ENCODE measurements at places on chromosomes 13 and 19.

- peak; percentile 18 for DNase-seq
These were observed 979 bp downstream of the AKAP8 start for GRCh38 chr19:15378534-15379082.

DNA sequence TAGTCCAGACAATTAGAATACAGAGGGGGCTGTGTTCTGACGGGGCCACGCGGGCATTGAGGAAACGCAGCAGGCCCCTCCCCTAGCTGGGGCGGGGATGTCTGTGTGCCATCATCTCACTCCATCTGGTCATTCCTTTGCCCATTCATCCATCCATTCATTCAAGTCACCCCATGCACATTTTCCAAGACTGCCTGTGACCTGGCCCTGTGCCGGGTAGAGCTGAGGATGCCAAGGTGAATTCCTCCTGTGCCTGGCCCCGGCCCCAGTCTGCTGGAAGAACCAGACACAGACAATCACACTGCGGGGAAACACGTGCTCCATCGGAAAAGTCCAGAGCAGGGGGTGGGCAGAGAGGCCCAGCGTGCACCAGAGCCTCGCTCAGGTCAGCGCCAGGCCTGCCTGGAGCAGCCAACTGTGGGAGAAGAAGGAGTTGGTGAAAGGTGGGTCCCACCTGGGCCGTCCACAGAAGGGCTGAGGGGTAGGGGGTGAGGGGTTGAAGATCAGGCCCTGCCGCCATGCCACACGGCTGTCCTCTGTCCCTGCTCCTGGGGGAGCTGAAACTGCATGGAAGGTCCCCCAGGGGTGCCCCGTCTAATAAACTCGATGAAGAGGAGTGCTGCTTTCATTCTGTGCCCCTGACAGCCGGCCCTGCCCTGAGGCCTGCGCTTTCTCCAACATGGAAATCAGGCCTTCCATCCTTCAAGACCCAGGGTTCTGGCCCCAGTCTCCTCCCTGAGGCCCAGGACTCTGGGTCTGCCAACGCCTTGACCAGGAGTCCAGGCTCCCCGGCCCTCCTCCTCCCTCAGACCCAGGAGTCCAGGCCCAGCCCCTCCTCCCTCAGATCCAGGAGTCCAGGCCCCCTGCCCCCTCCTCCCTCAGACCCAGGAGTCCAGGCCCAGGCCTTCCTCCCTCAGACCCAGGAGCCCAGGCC lies 1.6 kb upstream of the CACNG6 start:
- DNase-seq: no peak

DNA sequence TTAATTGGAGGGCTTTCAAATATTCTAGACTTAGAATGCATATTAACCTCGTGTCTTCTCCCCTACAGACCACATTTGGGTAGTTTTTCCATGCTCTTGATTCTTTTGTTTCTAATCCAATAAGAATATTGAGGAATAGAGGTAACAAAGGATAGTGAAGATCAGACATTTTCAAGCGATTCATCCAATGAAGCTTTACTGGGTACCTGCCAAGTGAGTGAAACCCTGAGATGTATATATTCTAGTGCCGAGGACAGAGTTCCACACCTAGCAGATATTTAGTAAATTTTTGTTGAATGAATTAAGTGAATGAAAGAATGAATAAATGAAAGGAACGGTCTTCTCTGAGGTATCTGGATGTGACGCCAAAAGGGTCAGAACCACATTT lies 442 bp upstream of the RFC3 start:
- DNase-seq: no peak

- DNase-seq: no peak
These were observed 578.8 kb downstream of the DCT start for GRCh38 chr13:93900731-93901130.

DNA sequence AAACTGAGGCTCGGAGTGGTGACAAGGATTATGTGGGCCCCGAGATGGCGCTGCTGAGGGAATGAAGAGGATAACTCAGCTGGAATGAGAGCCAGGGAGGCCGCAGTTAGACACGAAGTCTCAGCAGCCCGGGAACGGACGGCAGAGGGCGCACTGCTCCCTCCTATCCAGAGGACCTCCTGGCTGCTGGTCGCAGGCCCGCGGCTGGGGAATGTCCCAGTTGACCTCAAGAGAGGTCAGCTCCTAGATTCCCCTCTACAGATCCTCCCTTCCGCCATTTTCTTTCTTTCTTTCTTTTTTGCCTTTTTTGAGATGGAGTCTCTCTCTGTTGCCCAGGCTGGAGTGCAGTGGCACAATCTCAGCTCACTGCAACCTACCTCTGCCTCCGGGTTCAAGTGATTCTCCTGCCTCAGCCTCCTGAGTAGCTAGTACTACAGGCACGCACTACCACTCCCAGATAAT lies 24.1 kb upstream of the ASPDH start:
- DNase-seq: peak; percentile 24

- no peak for DNase-seq
These were observed 5.3 kb upstream of the PROZ start for GRCh38 chr13:113152984-113153809.

DNA sequence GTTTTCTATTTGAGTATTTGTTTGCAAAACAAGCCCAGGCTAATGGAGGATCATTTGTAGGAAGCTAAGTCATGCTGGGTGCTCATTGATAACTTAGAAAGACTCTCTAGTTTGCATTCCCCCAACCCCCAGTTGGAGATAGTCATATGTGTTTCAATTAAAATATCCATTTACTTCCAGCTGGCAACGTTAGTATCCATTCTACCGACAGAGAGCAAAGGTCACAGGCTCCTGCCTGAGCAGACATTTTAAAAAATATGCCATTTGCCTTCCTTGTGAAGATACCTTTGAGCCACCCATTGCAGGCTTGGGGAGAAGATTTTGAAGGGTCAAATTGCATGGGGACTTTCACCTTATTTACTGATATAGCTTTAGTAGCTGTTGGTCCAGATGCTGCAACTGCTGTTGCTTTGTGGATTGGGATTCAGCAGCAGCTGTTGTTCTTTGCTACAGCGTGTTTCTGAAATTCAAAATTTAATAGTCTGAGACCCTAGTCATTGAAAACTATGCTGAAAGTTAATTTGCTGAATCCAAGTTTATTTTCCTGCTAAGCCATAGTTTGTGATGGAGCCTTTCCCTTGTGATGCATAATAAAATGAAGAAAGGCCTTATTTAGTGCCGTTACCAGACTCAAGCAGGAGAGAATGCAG lies 335.1 kb downstream of the GPC6 start:
- no peak for DNase-seq

- DNase-seq: no peak
These were observed 46.2 kb downstream of the CACNA1A start for GRCh38 chr19:13460045-13460444.

DNA sequence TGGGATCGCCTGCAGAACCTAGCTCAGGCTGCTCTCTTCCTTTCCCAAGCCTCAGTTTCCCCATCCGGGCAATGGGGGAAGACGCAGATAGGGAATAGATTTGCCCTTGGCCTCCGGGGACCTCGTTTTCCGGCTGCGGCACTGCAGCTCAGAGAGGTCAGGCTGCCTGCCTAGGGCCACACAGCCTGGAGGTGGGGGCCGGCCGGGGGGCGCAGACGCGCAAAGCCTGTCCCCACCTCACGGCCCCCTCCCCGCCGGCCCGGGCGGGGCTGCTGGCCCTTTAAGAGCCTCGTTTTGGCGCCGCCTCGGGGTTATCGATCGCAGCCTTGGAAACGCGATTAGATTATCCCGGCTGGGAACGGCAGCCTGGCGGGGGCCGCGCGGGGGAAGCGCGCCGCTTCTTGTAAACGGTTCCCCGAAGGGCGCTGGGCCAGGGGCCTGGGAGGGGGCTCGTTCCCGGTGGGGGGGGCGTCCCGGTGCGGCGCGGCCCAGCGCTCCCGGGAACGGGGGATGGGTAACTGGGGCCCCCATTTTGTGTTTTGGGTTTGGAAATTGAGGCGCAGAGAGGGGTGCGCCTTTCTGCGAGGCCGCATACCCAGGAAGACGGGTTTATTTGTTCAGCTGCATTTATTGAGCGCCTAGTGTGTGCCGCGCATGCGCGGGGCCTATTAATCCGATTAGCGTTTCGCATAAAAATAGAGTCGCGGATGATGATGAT lies 23.4 kb upstream of the TCF3 start:
- DNase-seq: no peak

DNA sequence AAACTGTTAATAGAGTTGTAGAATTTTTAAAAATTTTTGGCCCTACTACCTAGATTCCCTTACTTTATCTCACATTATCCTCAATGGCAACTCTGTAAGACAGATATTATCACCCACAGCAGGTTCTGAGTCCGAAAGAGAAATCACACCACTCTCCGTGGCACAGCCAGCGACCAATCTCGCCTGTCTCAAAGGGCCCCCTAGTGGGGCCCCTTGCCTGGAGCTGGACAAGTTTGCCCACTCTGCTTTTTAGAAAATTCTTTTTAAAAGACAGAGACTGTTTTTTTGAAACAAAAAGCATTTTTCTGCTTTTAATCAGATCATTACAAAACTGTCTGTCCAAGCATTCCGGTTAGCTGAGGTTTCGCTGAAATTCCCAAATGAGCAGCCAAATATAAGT lies 21.7 kb downstream of the PHF11 start:
- no peak for DNase-seq

DNA sequence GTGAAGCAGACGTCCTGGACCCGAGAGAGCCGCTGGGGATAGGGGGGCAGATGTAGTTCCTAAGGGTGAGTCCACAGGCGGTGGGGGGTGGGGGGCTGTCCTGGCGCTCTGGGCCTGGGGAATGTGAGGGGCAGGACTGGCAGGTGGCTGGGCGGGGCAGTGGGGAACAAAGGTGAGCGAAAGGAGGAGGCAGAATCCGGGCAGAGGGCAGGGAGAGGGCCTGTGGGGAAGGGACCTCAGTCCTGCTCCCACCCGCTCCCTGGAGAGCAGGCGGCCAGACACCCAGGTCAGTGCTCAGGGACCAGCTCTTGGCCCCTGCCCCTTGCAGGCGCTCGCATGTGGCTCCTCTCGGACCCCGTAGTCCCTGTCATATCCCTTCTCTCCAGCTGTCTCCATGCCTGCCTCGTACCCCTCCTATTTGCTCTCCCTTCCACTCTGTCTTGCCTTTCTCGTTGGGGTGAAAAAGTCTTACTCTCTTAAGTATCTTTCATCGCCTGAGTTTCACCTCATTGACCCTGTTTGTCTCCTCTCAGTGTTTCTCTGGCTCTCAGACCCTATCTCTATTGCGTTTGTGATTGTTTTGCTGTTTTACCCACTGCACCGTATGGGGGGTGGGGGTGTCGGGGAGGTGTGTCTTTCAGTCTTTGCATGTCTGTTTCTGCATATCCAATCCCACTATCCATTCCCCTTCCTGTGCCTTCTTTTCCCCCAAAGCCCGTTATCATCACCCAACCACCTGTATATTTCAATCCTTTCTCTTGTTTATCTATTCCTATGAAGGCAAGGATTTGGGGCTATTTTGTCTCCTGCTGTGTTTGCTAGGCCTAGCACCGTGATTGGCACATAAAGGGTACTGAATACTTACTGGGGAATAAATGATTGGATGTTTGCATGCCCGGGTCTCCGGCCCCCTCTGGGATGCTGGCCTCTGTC lies 5.8 kb downstream of the SPHK2 start:
- no peak for DNase-seq

DNA sequence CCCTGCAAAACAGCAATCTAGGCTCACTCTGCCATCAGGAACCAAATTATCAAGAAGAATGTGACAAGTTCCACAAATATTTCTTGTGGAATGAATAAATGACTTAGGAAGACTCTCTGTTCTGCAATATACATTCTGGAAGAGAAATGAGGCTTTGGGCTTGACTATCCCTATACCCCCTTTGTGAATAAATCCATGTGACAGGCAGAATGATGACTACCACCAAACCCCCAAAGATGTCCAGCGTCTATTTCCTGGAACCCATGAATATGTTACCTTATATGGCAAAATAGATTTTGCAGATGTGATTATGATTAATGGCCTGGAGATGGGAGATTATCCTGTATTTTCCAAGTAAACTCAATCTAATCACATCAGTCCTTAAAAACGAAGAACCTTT lies 139.3 kb downstream of the ENOX1 start:
- DNase-seq: no peak

GRCh38 chr13:19726611-19727010 lies 56.1 kb downstream of the PSPC1 start:
- DNase-seq: no peak

DNA sequence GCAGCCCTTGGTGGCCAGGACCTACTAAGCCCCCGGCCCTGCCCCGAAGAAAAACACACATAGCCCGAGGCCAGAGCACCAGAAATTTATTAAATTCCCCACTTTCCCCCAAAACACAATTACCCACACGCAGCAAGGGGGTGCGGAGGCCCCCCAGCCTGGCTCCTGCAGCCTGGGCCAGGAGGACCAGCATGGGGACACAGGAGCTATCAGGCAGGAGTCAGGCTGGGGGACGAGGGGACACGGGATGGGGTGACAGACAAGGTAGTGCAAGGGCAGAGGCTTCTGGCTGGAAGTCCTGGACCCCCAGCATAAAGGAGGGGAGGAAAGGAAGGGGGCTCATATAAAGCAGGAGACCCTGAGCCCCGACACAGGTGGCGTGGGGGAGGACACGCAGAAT lies 3.1 kb downstream of the RNU6-9 start:
- no peak for DNase-seq

DNA sequence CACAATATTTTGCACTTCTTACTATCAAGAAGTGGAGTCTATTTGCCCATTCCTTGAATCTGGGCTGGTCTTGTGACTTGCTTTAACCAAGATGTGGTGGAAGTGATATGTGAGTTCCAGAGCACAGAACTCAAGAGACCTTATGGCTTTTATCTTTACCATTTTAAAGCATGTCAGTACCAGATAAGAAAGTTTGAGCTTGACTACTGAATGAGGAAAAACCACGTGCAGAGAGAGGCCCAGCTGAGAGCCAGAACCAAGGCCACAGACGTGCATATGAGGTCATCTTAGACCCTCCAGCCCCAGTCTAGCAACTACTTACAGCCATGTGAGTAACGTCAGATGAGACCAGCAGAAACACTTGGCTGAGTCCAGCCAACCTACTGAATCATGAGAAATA lies 6.3 kb upstream of the CDK8 start:
- DNase-seq: no peak

DNA sequence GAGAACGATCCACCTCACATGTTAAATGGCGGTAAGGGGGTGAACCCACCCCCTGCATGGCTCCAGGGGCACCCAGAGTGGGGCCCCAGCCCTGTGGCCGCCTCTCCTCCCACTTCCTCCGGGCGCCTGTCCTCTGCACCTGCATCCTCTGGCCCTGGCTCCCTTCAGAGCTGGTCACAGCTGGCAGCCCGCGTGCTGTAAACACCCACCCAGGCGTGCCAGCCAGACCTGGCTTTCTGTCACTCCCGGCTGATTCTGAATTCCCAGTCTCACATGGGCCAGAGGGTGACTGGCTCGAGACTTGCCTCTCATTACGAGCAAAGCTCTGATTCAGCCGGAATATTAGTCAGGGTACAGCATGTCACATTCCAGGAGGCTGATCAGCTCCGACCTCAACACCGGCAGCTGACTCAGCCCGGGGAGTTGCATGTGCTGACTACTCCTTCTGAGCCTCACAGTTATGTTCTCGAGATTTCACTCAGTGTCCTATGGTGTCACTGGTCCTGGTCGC lies 75.1 kb downstream of the GNG7 start:
- DNase-seq: no peak

GRCh38 chr19:35144600-35145436 lies 1.8 kb downstream of the FXYD7 start:
- no peak for DNase-seq
